NCI-H2107 (cell line): ENCODE measurements at places on chromosomes 12 and 14.

- no peak for DNase-seq
These were observed 64.5 kb downstream of the CAND1 start for GRCh38 chr12:67333649-67334048.

DNA sequence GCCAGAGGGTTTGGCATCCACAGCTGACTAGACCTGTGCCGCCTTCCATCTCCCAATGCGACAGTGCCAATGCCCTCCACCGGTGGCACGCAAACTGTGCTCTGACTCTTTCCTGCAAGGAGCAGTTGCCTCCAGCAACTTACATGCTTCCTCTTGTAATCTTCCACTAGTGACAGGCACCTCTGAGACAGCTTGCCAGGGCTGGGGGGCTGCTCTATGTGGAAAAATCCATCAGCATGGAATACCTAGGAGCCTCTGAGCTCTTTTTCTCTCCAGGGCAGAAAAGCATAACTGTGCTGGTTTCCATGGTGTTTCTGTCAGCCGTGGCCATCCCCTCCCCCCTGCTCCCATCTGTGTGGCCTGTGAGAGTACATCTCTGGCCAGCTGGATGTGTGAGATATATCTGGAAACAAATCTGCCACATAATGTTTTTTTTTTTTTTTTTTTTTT, 110.6 kb downstream of the MYRFL start:
- no peak for DNase-seq

GRCh38 chr12:26833743-26834490, 923 bp upstream of the ITPR2 start:
- DNase-seq = no peak

- DNase-seq = no peak
These were observed 127.6 kb downstream of the SLC8A3 start for GRCh38 chr14:70061108-70061507.

DNA sequence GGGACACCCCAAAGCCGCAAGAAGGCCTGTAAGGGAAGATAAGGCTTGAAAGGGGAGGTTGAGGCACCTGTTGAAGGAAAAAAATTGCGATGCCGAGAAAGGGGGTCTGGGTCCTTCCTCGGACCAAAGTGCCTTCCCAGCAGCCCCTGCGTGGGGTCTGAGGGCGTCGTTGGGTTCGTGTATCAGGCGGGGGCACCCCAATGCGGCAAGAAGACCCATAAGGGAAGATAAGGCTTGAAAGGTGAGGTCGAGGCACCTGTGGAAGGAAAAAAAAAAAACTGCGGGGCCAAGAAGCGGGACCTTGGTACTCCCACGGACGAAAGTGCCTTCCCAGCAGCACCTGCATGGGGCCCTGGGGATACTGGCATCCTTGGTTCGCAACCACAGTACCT, 277.5 kb downstream of the ALG10 start:
- DNase-seq = no peak

DNA sequence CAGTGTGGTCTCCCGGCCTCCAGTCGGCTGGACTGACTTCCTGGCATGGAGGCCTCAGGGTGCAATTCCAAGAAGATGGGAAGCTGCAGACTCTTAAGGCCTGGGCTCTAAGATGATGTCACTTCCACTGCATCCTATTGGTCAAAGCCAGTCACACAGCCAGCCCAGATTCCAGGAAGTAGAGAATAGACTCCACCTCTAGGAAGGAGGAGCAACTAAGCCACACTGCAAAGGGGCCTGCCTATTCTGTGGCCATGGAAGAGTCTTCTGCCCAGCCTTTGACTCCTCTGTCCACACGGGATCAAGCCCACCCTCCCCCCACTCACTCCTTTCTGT, 103.9 kb upstream of the RFLNA start:
- no peak for DNase-seq

- DNase-seq = no peak
These were observed 35.1 kb upstream of the TBC1D15 start for GRCh38 chr12:71804505-71804904.

DNA sequence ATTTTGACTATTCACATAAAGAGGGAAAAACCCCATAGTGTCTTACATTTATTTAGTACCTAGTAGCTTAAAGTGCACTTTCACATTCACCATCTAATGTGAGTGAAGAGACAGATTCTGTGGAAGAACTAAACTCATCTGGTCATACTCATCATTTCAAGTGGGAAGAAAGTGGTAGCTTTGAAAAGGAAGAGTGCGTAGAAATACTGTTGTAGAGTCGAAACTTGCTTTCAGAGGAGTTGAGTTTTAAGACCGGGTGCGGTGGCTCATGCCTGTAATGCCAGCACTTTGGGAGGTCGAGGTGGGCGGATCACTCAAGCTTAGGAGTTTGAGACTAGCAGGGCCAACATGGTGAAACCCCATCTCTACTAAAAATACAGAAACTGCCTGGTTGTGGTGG, 222.2 kb downstream of the ERC1 start:
- no peak for DNase-seq

DNA sequence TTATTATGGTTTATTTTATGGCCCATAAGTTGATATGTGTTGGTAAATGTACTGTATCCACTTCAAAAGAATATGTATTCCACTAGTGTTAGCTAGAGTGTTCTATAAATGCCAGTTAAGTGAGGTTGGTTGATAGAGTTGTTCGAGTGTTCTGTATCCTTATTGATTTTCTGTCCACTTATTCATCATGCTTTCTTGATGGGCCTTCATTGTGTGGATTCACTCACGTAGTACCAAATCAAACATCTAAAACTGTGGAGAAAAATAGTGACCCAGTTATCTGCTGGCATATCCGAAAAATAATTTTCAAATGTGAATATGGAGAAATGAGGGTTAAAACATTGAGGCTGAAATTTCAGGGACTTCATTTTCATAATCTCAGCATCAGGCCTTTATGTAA, 230.4 kb downstream of the TRHDE start:
- DNase-seq = no peak

GRCh38 chr14:91477388-91477787, 32.7 kb downstream of the PPP4R3A start:
- DNase-seq = no peak

DNA sequence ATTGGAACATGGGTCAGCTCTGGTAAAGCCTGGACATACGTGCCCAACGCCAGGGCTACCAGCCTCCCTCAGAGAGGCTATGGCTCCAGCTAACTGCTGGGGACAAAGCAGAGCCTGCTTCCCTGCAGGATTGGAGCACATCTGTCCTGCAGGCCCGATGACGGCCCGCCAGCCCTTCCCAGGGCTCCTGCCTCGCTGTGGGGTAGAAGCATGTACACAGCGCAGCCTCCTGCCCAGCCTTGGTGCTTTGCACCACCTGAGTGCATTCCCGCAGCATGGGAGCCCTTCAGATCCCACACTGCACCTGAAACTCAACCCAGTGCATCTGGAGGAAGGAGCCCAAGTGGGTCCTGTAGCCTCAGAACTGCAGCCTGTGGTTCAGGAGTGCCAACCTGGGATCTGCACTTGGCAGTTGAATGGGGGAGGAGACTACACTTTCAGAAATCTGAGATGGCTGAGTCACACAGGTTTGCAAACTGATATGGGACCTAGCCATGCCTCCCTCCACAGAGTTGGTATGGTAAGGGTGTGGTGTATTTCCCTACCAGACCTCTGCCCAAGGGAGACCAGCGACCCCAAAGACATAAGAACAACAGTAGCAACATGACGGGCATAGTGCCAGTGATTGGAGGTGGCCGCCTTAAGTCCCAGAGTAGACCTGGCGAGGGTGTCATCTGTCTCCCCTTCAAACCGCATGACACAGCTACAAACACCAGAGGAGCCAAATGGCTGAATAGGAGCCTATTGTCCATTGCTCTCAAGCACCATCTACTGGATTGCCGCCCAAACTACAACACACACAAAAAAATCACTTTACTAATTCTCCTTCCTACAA, 273.9 kb upstream of the MIS18BP1 start:
- DNase-seq = peak; percentile 96

GRCh38 chr12:41699658-41700057, 445.0 kb downstream of the GXYLT1 start:
- no peak for DNase-seq
